ENCODE measurements at places on chromosomes 5 and 9.
A peak's percentile ranks its signal among the peaks of the same experiment; 100 is the strongest.

DNA sequence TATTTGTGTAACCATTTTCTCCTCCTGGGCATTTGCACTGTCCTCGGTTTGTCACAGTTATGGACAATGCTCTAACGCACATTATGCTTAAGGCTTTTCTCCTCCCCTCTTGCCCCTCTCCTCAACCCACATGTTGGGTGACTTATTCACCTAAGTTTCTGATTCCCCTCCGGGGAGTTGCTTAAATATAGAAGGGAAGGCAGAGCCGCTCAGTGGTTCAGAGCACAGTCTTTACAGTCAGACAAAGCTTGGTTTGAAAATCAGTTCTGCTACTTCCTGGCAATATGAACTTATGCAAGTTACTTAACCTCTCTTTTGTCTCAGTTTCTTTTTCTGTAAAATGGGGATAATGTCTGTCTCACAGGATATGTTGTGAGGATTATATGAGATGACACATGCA is 41.2 kb upstream of the SPRY4 start:
- no peak for DNase-seq

DNA sequence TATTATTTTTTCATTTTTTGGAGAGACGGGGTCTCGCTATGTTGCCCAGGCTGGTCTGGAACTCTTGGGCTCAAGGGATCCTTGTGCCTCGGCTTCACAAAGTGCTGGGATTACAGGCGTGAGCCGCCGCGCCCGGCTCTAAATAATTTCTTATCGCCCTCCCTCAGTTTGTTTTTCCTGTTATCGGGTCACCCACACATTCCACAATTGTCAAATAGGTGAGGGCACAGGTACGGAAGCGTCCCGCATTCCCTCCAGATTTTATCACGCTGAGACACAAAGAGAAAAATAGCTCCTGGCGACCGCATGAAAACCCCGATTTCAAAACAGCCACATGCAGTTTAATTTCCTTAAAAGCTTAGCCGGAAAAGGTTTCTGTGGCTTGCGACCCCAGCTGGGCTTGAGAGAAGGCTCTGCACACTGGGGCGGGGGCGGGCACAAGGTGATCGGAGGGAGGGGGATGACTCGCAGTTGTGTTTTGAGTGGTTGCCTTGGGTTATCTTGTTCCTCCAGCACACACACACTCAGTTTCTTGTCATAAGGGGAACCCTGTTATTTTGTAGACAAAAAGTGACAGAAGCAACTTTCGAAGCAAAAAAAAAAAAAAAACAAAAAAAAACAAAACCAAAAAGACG is 717 bp upstream of the IQGAP2 start:
- peak; percentile 36 for DNase-seq

DNA sequence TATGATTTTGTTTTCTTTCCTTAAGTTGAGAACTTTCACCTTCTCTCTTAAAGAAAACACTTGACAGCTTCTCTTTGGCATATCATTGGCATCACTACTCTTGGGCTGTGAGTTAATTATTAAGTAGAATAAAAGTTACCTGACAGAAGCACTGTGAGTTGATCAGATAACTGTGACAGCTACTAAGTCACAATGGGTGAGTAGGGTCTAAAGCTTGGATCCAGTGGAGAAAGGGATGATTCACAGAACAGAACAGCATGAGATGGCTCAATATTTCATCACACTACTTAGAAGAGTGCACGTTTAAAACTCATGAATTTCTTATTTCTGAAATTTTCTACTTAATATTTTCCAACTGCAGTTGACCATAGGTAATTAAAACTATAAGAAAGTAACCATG is 268.5 kb upstream of the NMUR2 start:
- no peak for DNase-seq

DNA sequence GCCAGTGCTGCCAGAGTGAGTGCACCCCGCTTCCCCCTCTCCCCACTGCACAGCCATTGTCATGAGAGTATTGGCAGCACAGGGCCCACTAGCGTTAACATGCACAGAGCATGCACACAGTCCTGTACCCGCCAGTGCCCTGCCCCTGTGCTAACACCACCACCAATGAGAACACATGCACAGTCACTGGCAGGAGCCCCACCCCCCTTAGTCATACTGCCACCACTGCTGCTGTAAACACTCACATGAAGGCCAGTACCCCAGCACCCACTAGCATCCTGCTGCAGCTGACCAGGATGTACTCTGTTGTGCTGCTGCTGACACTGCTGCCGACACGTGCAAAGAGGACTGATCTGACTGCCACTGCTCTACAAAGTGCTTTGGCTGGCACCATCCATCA is 19.5 kb upstream of the RANBP6 start:
- DNase-seq = no peak

DNA sequence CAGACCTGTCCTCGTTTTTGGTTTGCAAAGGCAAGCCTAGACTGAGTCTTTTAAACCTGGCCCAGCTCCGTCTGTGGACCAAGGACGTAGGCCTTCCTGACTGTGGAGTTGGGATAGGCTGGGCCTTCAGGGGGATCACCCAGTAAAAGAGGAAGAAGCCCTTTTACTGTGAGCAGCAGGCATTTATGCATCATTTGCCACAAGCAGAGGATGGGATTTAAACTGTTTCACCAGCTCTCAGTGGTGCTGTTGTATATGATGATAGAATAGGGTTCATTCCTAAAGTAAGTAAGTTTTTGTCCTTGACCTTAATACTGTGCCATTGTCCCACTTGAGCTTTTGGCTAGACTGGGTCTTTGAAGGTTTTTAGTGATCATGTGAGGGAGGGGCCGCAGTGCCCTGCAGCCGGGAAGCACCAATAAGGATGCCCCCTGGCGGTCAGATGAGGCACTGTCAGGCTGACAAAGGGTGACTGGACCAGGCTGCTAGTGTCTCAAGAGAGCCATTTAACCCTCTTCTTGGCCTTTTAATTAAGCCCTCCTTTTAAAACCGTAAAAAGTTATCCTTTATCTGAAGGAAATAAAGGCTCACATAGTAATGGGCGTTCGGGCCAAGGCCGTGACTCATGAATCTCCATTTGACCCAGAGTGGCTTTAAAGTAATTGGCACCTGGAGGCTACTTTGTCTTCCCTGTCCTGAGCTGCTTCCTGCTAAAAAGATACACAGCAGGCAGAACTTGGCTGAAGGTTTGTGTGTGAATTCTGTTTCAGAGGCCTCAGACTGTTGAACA is 74.0 kb downstream of the UBAP1 start:
- peak; percentile 59 for DNase-seq

DNA sequence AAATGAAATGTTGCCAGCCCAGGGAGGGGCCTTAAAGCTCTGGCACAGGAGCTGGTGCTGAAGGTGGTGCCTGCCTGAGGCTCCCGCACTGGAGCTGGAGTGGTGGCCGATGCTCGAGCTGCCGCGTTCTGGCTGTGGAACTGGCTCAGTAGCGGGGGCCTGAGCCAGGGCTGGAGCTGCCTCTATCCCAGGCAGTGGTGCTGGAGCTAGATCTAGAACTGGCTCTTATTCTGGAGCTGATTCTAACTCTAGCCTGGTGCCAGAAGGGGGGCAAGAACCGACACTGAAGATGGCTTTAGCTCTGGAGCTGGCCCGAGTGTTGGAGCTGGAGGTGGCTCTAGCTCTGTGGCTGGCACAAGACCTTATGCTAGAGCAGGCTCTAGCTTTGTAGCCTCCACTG is 19.2 kb downstream of the OBP2B start:
- no peak for DNase-seq

DNA sequence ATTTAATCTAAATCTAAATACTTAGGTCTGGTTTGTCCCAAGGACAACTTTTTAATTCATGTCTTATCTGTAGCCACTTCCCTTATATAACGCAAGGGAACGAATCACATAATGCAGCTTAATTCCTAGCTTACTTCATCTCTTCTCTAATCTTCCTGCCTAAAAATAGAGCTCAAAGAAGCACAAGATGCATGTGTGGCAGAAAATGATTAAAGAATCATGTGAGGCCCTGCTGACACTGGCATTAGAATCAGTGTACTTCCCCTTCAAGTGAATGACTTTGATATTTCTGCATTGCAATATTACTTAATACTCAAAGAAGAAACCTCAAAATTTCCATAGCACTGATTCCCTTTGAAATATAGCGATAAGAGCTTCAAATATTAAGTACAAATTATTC is 317.9 kb upstream of the FTMT start:
- no peak for DNase-seq

DNA sequence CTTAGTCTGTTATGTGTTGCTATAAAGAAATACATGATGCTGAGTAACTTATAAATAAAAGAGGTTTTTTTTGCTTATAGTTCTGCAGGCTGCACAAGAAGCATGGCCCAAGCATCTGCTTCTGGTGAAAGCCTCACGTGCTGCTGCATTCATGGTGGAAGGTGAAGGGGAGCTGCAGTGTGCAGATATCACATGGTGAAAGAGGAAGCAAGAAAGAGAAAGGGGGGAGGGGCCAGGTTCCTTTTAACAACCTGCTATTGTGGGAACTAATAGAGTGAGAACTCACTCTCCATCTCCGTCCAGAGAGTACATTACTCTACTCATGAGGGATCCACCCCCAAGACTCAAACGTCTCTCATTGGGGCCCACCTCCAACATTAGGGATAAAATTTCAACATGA is 12.5 kb upstream of the PARP8 start:
- no peak for DNase-seq

DNA sequence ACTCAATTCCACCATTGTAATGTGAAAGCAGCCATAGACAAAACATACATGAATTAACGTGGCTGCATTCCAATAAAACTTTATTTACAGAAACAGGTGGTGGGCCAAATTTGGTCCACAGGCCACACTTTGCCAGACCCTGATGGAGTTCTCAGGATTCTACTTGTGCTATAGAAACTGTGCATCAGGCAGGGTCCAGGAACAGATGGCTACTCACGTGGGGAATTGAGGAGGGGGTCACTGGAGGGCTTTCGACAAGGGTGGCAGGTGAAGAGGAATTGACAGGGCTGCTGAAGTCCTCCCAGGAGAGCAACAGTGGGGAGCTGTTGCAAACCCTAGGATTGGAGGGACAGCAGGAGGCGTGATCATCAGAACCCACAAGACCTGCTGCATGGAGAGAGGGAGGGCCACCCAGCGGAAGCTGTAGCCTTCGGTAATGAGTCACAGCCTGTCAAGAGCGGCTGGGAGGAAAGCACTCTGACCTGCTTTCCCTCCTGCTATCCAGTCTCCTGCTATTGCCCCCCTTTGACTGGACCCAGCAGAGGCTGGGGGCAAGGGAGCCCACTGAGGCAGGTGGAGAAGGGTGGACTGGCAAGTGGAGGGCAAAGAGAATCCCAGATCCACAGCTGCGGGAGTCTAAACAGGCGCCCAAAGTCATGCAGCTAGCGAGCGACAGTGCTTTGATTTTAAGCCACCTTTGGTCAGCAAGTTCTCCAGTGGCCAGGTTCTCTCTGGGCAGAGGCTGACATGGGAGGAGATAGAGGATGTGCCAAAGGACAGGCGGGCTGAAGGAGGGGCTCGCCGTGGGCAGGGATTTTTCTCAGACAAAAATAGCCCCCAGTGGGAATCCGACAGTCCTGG is 138.3 kb upstream of the SMIM23 start:
- no peak for DNase-seq

GRCh38 chr5:64619609-64620008 is 70.7 kb upstream of the SHISAL2B start:
- no peak for DNase-seq
